ENCODE measurements at places on chromosomes 1 and 21.

DNA sequence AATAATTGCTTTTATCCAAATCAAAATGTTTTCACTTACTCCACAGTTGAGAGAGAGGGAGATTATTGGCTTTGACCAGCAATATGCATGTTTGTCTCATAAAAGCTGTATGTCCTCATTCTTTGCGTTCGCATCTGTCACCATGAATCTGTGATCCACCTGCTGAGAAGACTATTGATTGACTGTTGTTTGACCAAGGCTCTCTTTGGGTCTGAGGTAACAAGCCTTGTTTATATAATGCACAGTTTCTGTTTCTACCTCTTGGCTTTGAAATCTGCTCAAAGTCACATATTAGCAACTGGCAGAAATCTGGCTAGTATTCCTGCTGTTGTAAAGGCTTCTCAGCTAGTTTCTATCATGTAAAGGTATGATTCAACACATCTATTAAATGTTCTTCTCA is 157.0 kb downstream of the LYPLAL1 start:
- H3K27ac ChIP-seq: no peak overlapping the region
- no peaks in the 10 kb centered on the region for H3K27me3 ChIP-seq
- no peak for DNase-seq
- H3K36me3 ChIP-seq: peaks cover 8% of the 10 kb centered on the region
- H3K4me1 ChIP-seq: no peaks in the 10 kb centered on the region

GRCh38 chr1:42210421-42211133 is 46.0 kb upstream of the GUCA2A start:
- H3K4me1 ChIP-seq: peaks cover 17% of the 10 kb centered on the region
- no peaks in the 10 kb centered on the region for H3K27me3 ChIP-seq
- DNase-seq: no peak
- H3K36me3 ChIP-seq: peaks cover 53% of the 10 kb centered on the region
- H3K4me3 ChIP-seq: no peak overlapping the region
- H3K27ac ChIP-seq: no peak overlapping the region

DNA sequence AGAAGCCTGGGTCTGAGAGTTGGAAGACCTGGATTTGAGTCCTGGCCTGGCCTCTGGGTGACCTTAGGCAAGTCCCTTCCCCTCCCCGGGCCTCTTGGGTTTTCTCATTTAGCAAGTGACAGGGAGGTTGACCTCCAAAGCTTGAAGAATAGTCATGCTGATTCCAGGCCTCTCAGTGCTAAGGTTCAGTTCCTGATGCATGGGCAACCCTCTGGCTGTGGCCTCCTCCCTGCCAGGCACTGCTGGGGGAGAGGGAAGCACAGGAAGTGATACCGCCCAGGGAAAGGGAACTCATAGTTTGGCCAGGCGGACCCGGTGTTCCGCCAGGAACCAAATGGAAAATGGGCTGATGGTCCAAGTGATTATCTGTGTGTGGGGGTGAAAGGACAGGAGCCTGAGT is 23.6 kb upstream of the WASF2 start:
- no peak overlapping the region for H3K27ac ChIP-seq
- DNase-seq: no peak
- H3K36me3 ChIP-seq: no peaks in the 10 kb centered on the region
- H3K4me3 ChIP-seq: no peak overlapping the region
- no peaks in the 10 kb centered on the region for H3K27me3 ChIP-seq

DNA sequence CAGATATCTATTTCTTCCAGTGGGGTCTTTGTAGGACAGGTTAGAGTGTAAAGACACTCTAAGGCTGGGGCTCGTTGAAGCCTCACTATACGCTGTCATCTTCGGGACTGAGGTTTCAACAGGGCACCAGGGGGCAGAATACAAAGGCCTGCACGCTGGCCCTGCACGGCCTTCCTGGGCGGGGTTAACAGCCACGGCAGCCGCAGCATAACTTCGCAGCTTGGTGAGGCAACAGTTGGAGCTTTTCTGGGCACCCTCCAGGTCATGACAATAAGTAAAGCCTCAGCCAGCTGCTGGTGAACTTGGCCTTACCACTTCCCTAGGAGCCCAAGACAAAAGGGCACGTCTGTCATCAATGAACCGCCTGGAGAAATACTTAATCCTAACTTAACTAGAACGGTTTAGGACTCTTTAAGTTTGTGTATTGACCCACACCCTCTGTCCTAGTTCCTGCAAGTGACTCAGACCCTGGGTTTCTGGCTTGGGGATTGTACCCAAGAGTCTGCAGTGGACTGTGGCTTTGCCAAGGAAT is 2.3 kb upstream of the RUNX1 start:
- H3K4me3 ChIP-seq: peak overlapping the region; percentile 36
- no peaks in the 10 kb centered on the region for H3K36me3 ChIP-seq
- H3K27me3 ChIP-seq: no peaks in the 10 kb centered on the region
- peak; percentile 78 for DNase-seq

GRCh38 chr1:195866781-195867222 is 741.4 kb downstream of the KCNT2 start:
- no peak for DNase-seq
- H3K4me3 ChIP-seq: no peak overlapping the region
- no peak overlapping the region for H3K27ac ChIP-seq
- H3K36me3 ChIP-seq: no peaks in the 10 kb centered on the region
- no peaks in the 10 kb centered on the region for H3K27me3 ChIP-seq

DNA sequence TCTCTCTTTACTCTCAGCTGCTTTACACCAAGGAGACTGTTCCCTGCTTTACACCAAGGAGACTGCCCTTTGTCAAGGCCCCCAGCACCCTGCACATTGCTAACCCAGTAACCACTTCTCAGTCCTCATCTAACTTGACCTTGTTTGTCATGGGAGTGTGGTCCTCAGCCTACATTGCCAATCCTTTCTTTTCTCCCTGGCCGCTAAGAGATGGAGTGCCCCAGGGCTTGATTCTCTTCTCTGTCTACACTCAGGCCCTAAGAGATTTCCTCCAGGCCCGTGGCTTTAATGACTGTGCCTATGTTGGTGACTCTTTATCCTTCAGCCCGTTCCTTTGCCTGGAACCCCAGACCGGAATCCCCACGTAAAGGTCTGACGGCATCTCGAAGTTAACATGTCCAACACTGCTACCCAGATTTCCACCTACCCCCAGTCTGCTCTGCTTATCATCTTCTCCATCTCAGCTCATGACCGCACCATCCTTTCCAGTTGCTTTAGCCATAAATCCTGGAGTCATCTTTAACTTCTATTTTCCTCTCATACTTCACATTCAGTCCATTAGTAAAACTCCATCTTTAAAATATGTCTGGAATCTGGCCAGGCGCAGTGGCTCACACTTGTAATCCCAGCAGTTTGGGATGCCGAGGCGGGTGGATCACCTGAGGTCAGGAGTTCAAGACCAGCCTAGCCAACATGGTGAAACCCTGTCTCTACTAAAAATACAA is 9.5 kb upstream of the SEMA4A start:
- no peak for DNase-seq
- no peaks in the 10 kb centered on the region for H3K36me3 ChIP-seq
- H3K27ac ChIP-seq: no peak overlapping the region
- H3K27me3 ChIP-seq: no peaks in the 10 kb centered on the region

- no peak for DNase-seq
- no peak overlapping the region for H3K4me3 ChIP-seq
- no peak overlapping the region for H3K27ac ChIP-seq
- H3K36me3 ChIP-seq: peaks cover 35% of the 10 kb centered on the region
- H3K27me3 ChIP-seq: no peaks in the 10 kb centered on the region
Measured at GRCh38 chr1:43901196-43901961, 32.2 kb upstream of the ARTN start.

DNA sequence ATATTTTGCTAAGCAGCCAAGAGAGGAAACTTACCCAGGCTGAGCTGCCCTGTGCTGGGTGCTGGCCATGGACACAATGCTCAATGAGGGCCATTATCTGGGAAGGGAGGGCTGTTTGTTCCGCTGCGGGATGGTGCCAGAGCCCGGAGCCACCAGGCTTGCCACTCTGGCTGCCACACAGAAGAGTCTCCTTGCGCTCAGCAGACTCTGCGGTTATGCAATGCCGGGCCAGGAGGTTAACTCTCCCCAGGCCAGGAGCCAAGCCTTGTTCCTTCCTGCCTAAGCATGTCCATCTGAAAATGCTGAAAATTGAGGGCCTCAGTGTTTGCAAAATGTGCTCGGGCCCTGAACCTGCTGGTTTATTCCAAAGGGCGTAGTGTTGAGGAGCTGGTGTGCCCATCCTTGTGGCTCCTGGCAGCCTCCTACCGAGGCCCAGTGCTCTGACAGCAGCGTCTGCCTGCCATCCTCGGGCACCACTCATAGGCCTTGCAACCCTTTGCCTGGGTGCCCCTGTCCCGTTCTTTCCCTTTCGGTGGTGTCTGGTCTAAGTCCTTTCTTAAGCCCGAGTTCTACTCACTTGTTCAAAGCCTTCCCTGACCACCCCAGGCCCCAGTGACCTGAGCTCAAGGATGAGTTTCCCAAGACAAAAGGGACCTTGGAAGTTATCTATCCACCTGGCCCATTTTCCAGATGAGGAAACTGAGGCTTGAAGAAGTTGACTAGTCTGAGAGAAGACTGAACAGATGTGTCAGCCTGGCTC is 133.8 kb upstream of the EDN2 start:
- peaks cover 16% of the 10 kb centered on the region for H3K4me1 ChIP-seq
- H3K4me3 ChIP-seq: no peak overlapping the region
- H3K27me3 ChIP-seq: no peaks in the 10 kb centered on the region
- no peak overlapping the region for H3K27ac ChIP-seq
- DNase-seq: no peak
- no peaks in the 10 kb centered on the region for H3K36me3 ChIP-seq

DNA sequence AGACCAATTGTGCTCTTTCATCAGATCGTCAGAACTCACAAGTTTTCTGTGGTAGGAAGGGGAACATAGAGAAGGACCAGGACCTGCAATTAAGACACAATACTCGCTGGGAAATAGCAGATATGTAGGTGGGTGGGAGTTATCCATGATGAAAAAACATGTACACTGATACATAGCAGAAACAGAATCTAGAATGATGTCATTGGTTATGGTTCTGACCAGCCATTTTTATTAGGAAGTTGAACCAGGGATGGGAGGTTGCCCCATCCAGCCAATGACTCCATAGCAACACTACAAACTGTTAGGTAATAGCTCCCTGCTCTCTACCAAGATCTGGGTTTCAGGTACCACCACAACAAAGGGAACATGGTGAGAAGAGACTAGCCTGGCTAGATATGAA is 393.5 kb upstream of the PBX1 start:
- H3K27me3 ChIP-seq: peaks cover 2% of the 10 kb centered on the region
- no peak for DNase-seq
- H3K4me3 ChIP-seq: no peak overlapping the region
- no peak overlapping the region for H3K27ac ChIP-seq
- H3K36me3 ChIP-seq: peaks cover 4% of the 10 kb centered on the region

- H3K4me3 ChIP-seq: no peak overlapping the region
- no peak for DNase-seq
- H3K36me3 ChIP-seq: peaks cover 91% of the 10 kb centered on the region
Measured at GRCh38 chr1:35899941-35900340, 16.9 kb downstream of the AGO1 start.

- no peaks in the 10 kb centered on the region for H3K36me3 ChIP-seq
- H3K27me3 ChIP-seq: peaks cover 24% of the 10 kb centered on the region
- no peak overlapping the region for H3K27ac ChIP-seq
Measured at GRCh38 chr1:7150724-7151280, 365.5 kb downstream of the CAMTA1 start.

- H3K36me3 ChIP-seq: no peaks in the 10 kb centered on the region
- peaks cover 5% of the 10 kb centered on the region for H3K4me1 ChIP-seq
- DNase-seq: no peak
- no peak overlapping the region for H3K4me3 ChIP-seq
Measured at GRCh38 chr1:20700636-20701215, 17.1 kb downstream of the KIF17 start.

- H3K4me3 ChIP-seq: no peak overlapping the region
- H3K36me3 ChIP-seq: no peaks in the 10 kb centered on the region
- peaks cover 3% of the 10 kb centered on the region for H3K27me3 ChIP-seq
- H3K27ac ChIP-seq: no peak overlapping the region
- DNase-seq: no peak
Measured at GRCh38 chr1:85225624-85226380, 25.0 kb upstream of the SYDE2 start.

DNA sequence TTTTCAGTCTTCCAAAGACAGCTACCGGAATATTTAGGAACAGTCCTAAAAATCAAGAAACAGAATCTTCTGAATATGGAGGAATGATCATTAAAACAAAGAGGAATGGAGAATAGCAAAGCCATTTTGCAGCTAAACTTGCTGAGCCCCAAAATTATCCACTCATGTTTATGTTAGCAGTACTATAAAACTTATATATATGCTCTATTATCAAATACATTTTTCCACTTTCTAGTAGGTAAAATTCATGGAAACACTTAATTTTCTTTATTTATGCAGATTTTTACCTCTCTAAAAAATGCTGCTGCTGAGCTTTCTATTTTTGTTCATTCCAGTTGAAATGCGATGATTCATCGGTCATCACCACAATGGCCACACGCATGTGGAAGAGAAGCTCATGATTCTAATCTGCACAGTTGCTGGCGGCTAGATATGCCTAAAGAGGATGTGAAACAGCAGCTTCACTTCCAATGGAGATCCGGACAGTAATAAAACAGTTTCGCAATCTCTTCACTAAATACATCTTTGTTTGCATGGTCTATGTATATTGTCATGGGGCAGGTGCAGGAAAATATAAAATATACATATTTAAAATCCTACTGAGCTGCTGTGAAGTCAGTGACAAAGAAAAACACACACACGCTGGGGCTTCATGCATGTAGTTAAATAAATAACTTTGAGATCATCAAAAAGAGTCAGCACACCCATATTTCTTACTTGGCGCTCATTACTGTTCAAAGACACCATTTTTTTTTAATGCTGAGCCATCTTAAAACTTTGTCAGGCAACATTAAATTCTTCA is 292.2 kb downstream of the SMYD3 start:
- no peaks in the 10 kb centered on the region for H3K4me1 ChIP-seq
- no peak overlapping the region for H3K27ac ChIP-seq
- DNase-seq: no peak
- no peaks in the 10 kb centered on the region for H3K27me3 ChIP-seq

DNA sequence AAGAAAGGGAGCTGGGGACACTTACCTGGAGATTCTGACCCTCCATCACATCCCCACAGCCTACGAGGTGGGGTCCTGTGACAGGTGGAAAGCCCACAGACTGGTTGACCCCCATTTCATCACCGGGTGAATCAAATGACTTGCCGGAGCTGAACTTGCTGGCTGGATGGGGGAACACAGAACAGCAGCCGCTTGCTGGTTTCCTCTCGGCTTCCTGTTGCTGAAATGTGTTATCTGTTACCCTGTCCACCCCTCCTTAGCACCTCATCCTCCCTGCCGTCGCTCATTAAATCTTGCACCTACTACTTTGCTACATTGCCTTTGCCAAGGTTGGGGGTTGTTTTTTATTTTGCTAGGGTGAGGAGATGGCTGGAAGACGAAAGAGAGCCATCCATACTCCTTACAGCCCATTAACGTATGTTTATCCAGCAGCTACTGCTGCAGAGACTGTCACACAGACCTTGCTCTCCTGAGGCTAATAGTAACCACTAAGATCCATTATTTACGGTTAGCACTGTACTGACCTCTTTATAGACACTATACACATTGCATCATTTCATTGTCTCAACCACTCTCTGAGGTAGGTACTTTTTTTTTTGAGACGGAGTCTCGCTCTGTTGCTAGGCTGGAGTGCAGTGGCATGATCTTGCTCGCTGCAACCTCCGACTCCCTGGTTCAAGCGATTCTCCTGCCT is 7.0 kb downstream of the PAFAH2 start:
- H3K4me1 ChIP-seq: peaks cover 71% of the 10 kb centered on the region
- H3K27ac ChIP-seq: peak overlapping the region; percentile 89
- peak overlapping the region; percentile 83 for H3K4me3 ChIP-seq
- peak; percentile 11 for DNase-seq

GRCh38 chr1:186518395-186518794 is 57.5 kb upstream of the PDC start:
- H3K27me3 ChIP-seq: no peaks in the 10 kb centered on the region
- no peak overlapping the region for H3K27ac ChIP-seq
- H3K4me3 ChIP-seq: no peak overlapping the region
- peaks cover 34% of the 10 kb centered on the region for H3K36me3 ChIP-seq
- DNase-seq: no peak
